ENCODE measurements at places on chromosomes 12 and 14.

GRCh38 chr12:72089678-72090077 lies 151.0 kb downstream of the TPH2 start:
- DNase-seq, result no peak

DNA sequence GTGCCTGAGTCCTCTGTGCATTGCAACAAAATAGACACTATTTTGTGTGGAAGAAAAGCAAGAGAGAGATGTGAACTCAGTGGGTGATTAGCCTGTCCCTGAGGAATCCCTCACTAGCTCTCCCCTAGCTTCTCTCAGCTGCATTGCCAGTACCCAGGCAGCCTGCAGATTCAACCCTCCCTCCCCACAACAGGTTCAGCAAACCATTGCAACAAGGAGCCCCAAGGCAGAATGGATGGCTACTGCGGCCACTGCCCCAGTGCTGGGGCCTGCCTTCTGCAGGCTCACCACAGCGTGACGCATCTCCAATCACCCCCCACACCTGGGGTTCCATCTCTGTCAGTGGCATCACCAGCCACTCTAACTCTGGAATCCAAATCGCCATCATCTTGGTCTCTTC lies 2.3 kb downstream of the CRACR2A start:
- no peak for DNase-seq

DNA sequence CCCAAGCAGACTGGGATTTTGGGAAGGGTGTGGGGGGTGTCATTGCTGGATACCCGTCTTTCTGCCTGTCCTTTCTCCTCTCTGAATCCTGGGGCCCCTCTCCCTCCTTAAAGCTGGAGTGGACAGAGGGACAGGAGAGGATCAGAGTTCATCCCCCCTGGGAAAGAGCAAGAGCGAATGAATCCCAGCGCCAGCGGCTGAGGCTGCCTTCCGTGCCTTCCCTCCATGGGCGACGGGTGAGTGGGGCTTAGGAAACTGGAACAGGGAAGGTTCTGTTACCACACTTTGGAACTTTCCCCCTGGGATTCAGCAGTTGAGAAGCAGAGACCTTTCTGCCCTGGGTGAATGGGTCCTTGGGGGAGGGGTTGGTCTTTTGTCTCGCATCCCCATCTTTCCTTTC lies 16.2 kb upstream of the RIN3 start:
- DNase-seq, result no peak

GRCh38 chr14:102813691-102814090 lies 36.4 kb downstream of the TRAF3 start:
- no peak for DNase-seq

DNA sequence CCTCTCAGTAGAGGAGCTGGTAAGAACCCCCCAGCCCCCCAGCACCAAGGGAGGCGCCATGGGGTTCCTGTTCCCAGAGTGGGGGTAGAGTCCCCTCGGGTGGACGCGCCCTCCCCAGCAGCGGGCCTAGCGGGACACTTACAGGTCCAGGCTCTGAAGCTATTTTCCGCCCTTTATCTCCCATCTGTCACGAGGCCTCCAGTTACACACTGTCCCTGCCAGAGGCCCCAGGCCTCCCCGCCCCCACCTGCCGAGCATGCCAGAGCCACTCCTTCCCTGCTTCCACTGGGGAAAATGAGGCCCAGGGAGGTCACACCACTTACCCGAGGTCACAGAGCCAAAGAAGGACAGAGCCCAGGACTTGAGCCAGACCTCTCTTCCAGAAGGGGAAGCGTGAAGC lies 3.1 kb downstream of the C14orf180 start:
- no peak for DNase-seq

DNA sequence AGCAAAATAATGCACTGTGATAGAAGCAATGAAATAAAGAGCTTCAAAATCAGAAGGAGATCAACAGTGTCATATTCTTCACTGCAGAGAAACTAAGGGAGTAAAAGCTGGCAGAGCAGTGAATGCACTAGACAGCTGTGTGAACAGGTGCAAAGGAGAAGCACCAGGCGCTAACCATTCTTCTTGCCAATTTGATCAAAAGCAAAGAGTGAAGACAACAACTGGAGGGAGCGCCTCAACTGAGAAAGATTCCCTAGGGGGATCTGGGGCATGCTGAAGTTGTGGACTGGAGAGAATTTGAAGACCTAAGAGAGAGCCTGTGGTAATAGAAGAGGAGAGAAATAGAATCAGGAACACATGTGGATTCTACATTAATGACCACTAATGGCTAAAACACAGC lies 50.4 kb upstream of the OVCH1 start:
- DNase-seq, result no peak

DNA sequence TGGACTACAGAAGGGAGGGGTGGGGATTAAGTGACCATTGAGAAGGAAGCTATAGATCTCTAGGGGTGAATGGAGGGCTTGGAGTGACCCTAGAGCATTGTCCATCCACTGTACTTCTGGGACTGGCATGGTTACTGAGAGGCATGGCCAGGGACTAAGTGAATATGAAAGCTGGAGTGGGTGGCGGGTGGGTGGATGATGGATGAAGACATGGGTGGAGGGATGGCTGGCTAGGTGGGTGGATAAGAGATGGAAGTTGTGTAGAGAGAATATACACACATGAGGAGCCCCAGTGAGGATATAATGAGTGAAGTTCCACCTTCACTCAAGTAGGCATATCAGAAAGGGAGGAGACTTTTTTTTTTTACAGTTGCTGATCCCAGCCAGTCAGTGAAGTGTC lies 65.5 kb upstream of the NRXN3 start:
- no peak for DNase-seq

DNA sequence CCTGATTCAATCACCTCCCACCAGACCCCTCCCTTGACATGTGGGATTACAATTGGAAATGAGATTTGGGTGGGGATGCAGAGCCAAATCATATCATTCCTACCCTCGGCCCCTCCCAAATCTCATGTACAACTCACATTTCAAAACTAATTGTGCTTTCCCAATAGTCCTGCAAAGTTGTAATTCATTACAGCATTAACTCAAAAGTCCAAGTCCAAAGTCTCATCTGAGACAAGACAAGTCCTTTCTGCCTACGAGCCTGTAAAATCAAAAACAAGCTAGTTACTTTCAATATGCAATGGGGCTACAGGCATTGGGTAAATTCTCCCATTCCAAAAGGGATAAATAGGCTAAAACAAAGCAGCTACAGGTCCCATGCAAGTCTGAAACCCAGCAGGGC lies 634.6 kb downstream of the SLC6A15 start:
- DNase-seq, result no peak

DNA sequence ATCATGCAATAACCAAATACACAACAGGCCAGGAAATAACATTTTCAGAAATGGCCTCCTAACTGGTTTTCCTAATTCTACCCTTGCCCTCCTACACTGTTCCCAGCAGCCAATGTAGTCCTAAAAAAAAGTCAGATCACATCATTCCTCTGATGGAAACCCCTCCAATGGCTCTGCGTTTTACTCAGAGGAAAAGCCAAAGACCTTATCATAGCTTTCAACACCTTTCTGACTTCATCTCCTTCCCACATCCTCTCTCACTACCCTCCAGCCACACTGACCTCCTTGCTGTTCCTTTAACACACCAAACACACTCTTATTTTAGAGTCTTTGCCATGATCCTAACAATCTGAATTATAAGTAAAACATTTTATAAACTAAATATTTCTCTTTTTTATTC lies 1.1 kb downstream of the MED6 start:
- DNase-seq, result no peak

DNA sequence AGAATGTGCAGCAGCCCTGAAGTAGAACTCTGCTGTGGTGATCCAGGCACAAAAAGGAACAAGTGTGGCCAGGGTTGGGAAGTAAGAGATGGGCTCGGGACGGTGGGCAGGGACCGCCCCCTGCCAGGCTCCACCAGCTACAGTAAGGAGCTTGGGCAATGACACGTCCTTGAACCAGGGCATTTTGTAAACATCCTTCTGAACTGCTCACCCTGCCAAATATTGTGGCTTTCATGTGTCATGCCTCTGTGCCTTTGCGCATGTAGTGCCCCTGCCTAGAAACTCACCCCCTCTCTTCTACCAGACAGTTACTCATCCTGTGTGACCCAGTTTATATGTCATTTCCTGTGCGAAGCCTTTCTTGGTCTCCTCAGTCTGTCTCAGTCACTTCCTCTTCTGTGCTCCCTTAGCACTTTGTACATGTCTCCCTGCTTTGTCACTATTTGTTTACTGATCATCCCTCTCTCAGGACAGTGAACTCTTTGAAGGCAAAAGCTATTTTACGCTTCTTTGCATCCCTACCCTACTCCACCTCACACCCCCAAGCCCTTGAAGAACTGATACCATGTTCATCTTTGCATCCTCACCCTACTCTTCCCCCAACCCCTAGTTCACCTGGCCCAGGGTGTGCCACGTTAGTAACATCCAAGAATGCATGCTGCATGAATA lies 108.9 kb upstream of the PLEKHG7 start:
- DNase-seq, result peak; percentile 93

DNA sequence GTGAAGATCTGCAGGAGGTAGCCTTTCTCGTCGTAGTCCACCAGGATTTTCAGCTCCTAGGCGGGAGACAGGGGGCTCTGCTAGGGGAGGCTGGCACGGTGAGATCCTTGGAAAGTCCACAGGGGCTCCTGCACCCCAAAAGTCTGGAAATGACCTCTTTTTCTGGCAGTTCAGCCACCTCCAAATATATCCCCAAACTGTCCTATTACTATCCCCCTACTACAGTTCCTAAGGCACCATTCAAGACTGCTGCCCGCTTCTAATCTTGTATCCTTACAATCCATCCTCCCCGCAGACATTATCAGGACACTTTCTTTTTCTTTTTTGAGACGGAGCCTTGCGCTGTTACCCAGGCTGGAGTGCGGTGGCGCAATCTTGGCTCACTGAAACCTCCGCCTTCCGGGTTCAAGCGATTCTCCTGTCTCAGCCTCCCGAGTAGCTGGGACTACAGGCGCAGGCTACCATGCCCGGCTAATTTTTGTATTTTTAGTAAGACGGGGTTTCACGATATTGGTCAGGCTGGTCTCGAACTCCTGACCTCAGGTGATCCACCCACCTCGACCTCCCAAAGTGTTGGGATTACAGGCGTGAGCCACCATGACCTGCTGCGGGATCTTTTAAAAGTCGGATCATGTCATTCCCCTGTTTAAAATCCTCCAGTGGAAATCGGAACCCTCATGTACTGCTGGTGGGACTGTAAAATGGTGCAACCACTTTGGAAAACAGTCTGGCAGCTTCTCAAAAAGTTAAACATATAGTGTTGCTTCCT lies 18.5 kb downstream of the HPD start:
- no peak for DNase-seq
